Cortex of kidney (tissue), 1 donor: ENCODE measurements at places on chromosomes 12 and 14.

DNA sequence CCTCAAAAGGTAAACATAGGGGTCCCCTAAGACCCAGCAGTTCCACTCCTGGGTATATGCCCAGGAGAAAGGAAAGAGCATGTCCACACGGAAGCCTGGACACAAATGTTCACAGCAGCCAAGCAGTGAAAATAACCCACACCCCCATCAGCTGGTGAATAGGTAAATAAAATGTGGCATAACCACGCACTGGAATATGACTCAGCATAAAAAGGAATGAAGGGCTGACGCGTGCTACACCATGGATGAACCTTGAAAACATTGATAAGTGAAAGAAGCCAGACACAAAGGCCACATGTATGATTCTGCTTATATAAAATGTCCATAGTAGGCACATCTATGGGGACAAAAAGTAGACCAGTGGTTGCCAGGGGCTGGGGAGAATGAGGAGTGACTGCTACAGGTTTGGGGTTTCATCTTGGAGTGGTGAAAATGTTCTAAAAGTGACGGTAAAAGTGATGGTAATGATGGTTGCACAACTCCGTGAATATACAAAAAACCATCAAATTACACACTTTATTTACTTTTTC is 3.8 kb upstream of the SCARB1 start:
- DNase-seq = no peak

DNA sequence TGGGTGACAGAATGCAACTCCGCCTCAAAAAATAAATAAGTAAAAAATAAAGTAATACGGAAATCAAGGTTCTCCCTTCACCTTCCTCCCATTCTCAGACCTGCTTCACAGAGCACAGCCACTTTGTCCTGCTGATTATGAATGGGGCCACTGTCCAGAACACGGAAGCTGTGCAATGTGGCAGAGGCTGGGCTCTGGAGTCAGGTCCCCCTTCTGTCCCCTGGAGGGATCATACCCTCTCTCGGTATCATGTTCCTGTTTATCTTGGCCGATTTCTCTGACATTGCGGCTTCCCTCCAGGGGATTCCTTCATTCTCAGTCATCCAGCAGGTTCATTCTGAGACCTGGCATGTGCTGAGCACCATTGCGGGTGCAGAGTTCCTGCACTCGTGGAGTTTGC is 11.3 kb downstream of the PPP2R5C start:
- no peak for DNase-seq

- DNase-seq = no peak
These were observed 50.5 kb downstream of the KIF26A start for GRCh38 chr14:104188727-104189400.

DNA sequence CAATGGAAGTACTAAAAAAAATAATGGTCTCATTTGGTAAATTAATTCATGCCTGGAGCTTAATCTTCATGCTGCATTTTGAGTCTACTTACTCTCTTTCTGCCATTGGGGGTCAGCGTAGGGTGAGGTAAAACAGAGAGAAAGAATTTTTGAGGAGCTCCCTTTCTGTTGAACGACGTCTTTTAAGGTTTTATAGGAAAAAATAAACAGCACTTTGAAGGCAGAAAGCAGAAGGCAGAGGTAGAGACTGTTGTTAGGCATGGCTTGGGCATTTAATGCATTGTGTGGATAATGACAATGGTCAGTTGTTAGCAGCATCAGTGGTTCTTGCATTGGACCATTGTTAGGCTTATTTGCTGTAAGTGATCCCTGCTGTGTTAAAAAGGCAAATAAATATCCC is 557.2 kb upstream of the STXBP6 start:
- DNase-seq = no peak

DNA sequence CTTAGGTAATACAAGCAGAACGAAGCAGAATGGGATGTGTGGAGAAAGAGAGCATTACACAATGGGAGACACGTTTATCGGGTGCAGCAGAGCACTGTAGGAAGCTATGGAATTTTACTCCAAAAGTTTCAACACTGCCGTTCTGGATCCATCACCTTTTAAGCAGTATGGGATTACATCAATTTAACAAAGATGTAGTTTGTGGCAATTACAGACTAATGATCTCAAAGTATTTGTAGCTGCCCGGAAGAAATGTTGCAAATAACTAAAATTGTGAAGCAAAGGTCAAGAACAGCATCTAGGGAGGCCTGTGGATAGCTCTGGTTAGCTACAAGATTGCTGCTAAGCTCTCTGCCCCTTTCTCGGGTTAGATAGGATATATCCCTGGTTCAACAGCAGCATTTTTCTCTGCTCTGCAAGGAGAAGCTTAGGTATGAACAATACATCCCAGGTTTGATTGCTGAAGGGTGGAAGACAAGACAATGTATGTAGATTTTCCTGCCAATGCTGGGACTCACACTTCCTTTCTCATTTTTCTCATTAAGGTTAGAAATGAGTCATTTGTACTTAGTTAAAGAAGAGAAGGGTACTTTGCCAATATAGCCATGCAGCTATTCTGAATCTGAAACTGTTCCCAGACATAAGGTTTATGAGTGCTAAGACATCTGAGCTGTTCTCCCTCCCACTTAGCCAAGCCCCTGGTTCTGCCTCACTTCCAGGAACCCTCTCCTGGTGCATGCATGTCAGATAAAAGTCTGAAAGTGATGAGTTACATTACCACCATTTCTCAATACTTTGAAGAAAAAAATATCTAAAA is 75.0 kb upstream of the HIF1A start:
- no peak for DNase-seq

- DNase-seq = no peak
These were observed 2.5 kb upstream of the RNASE13 start for GRCh38 chr14:21037156-21037555.

DNA sequence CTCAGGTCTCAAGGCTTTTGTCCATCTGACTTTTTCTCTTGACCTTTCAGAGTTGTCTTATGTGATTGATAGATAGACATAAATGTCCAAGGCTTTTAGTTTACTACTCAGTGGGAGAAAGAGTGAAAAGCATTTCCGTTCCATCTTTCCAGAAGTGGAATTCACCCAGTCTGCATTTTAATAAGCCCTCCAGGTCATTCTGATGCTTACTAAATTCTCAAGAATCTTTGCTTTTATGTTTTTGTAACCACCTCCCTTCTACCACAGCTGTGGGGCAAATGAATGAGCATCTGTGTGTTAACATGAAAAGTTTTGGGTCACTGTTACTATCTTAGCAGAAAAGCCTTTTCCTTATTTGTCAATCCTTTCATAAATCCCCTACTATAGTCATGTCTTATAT is 251.4 kb downstream of the LRIG3 start:
- no peak for DNase-seq

DNA sequence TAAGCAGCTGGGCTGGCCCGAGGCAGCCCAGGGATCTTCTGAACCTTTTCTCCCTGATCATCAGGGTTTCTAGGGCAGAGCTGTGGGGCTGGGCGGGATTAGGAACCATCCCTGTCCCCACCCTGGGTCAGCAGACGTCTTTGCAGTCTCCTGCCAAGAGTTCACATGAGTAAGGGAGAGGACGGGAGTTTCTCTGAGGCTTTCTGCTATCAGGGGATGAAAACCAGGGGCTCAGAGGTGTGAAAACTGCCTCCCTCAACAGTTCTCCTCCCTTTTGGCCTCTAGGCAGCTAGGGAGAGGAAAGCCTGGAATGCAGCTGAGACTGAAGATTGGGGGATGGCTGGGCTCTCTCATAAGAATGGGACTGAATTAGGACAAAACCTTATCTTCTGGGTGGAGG is 7.9 kb downstream of the ZNF385A start:
- DNase-seq = no peak

DNA sequence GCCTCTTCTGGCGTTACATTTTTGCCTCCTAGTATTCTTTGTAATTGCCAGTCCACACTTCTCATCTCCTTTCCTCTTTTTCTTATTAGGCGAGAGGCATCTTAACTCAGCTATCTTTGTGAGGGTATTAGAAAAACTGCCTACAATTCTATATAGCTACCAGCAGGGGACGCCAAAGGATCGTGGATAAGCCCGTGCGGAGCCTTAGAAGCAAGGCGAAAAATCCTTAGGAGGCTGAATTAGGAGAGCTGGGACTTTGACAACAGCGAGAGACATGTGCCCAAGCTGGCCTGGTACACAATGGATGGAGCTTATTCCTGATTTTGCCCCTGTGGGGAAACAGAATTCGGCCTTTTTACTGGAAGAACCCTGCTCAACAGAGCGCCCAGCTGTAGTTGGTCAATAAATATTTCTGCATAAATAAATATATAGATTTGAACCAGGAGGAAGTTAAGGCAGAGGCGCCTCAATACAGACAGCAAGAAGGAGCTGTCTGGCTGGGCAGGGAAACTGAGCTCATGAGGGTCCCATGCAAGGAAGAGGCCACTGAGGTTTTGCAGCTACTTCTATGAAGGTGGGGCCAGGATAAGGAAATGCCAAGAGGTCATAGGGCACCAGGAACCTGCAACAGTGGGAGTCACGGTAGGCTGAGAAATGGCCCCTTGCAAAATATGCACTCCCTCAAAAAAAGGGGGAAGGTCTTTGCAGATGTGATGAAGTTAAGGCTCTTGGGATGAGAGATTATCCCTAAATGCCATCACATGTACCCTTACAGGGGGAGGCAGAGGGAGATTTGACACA is 14.6 kb upstream of the RBM19 start:
- no peak for DNase-seq

GRCh38 chr12:57046947-57047890 is 2.7 kb downstream of the MYO1A start:
- DNase-seq = no peak

GRCh38 chr12:495466-495865 is 35.7 kb downstream of the B4GALNT3 start:
- DNase-seq = no peak
